GM12865 (cell line): ENCODE measurements at places on chromosomes 1 and 21.

GRCh38 chr1:230276401-230276800 lies 149.7 kb downstream of the PGBD5 start:
- no peak for DNase-seq

DNA sequence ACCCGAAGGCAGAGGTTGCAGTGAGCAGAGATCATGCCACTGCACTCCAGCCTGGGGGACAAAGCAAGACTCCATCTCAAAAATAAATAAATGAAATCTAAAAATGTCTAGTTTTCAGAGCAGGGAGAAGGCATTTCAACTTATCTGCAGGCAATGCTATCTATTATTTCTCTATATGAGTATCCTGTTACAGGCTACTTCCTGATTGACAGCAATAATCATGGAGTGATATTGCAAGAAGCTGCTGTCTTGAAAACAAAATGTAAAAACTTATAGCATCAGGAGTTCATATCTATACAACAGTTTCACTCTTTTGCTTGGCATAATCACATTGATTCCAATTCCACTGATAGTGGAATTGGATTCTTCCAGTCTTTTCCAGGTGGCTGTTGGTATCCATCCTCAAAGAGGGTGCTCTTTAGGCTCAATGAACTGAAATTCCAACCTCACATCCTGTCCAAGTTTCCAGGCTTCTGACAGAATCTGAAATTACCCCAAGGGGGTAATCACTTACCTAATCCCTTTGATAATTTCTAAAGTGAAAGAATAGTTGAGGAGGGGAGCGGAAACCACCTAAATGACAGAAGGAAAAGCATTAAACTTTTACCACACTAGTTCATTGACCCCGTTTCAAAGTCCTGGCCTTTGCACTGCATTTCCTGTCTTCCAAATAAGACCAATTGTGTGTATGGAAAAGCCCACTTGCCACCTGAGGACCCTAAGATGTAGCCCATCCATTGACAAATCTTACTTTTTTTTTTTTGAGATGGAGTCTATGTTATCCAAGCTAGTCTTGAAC lies 107.6 kb downstream of the GLUL start:
- peak; percentile 20 for DNase-seq

DNA sequence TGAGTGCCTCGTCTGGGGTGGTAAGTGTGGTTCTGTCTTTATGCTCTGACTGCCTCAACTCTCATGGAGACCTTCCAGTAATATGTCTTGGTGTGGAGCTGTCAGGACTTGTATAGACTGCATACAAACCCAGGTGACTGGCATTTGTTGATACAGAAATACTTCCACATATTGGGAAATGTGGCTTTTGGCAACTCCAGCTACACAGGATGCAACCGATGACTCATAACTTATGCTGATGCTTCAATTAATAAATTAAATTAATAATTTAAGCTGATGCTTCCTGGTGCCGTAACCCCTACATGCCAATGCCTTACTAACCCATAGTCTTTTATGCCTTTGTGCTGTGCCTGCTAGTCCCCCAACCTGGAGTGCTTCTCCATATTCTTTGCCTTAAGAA lies 72.3 kb upstream of the ARTN start:
- no peak for DNase-seq

DNA sequence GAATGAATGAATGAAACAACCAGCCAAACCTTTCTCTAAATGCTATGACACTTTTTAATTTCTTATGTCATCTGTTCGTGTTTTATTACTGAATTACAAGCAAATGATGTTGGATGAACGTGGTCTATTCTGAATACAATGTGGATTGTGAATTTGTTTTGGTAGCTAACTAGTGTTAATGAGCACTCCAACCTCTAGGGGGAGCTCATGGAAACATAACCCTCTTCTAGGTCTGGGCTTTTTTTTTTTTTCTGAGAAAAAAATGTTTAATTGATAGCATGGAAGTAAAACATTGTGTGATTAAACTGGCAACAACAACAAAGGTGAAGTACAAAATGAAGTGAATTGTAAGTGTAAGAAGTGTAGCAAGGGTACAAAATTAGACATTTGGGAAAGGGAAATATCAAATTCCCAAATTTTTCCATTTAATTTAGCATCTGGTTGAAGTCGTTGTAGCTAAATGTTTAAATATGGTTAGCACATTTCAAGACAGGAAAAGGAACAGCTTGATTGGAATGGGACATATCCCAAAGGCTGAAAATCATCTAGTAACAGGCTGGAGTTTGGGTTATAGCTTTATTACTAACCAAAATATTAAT lies 42.6 kb upstream of the PTGS2 start:
- peak; percentile 77 for DNase-seq

GRCh38 chr1:41730806-41731205 lies 187.9 kb downstream of the HIVEP3 start:
- no peak for DNase-seq

GRCh38 chr21:42478504-42478903 lies 17.5 kb downstream of the RSPH1 start:
- peak; percentile 86 for DNase-seq

- DNase-seq = no peak
Observed at GRCh38 chr1:201560328-201561194, 21.6 kb downstream of the NAV1 start.
